ENCODE measurements at places on chromosomes 2 and 18.

- DNase-seq = no peak
Measured at GRCh38 chr2:22253171-22253570, 1129.4 kb downstream of the TDRD15 start.

DNA sequence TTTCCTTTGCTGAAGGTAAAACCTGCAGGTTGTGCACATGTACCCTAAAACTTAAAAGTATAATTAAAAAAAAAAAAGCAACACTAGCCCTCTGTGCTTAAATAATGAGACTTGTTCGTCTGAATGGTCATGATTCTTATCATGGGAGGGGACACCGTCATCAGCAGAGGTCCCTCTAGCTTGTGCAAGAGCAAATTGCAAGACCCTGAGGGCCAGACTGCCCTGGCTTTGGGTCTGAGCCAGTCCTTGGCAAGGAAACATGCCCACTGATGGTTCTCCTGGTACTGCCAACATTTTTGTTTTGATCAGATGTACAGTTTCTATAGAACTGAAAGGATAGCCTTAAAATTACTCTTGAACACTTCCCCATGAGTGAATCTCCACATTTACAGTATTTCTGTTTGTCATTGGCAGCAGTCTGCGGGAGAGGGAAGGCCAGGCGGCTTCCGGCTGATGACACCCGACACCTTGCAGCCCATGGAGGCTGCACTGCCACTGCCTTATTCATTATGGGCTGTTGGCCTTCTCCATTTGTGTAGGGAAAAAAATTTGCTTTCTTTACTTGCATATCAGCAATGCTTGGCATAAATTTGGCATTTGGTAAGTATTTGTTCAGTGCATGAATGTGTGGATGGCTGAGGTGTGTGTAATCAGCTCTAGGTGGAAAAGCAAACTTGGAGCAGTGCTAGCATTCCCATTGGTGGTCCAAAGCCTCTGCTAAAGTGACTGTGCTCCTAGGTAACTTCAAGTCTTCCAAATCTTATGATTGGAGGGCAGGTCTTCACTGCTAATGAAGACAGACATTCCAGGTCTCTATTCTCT is 161.6 kb upstream of the ALKAL2 start:
- no peak for DNase-seq

GRCh38 chr18:12257996-12258718 is 4.0 kb downstream of the CIDEA start:
- no peak for DNase-seq

- no peak for DNase-seq
Measured at GRCh38 chr18:77524909-77525308, 275.3 kb downstream of the GALR1 start.

- no peak for DNase-seq
Measured at GRCh38 chr2:2689306-2689705, 358.2 kb upstream of the MYT1L start.

DNA sequence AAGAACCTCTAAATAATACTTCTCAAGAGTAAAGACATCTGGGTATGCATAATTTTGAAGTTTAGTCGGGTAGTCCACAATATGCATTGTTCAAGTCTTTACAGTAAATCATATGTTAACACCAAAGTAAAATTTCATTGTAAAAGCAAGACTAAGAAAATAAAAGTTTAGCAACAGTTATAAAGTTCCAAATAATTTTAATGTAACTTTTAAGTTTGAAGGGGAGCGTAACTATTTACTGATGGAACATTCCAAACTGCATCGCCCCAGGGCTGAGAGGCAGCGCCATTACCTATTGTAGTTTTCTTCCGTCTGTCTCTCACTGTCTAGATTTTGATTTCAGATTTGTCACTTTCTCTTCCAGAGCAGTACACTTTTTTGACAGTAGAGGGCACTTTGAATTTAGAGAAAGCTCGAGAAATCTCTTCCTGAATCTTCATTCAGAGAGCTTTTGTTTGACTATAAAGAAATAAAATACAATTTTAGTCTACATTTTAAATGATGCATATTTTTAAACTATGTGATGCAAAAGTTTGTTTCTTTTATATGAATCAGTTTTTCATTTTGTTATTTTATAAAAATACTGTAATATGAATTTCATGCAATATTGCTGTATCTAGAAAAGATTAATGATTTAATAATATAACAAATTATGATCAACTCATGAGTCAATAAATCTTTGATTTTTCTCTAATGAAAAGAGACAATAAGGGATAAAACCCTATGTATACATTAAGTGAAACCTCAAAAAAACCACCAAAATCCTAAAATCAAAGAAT is 389.8 kb downstream of the FIGN start:
- DNase-seq = no peak

DNA sequence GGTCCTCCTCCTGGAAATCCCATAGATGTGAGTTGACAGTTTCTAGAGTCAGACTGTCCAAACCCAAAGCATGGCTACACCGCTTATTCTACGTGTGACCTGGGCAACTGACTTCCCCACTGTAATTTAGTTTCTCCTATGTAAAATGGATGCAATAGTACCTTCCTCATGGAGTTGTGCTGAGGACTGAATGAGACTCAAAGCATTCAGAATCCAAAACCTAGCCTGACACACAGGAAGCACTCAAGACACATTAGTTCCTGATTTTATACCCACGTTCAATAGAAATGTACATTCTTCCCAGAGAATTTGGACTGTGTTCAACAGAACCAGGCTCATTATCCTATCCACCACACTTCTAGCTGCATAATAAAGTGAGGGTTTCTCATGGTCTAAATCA is 88.8 kb downstream of the STK39 start:
- no peak for DNase-seq

DNA sequence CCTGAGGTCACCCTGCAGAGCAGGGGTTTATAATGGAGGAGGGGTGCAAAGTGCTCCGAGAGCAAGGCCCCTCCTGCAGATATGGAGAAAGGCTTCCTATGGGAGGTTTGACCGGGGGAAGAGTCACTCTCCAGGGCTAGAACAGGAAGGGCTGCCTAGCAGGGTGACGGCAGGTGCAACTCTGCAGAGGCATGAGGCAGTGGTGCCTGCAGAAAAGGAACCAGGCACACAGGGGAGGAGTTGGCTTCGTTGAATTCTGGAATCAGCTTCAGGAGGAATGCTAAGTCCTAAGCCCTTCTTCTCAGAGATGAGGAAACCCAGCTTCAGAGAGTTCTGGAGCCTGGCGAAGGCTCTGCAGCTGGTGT is 17.5 kb upstream of the HPCAL1 start:
- no peak for DNase-seq

DNA sequence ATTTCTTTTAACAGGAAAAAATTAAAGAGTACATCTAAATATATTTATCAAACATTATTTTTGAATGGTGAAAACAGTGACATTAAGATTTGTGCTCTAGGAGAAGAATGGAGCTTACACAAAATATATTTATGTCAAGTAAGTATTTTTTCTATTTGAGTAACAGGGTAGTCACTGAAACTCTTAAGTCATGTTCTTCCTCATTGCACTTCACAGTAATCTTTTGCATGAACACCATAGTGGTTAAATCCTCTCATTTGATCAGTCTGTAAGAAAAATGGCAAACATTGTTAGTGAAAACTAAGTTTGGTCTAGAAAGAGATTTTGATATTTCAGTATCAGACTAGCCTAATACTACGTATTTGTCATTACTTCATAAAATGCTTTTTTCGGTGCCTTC is 8.1 kb downstream of the GMCL1 start:
- DNase-seq = no peak

GRCh38 chr2:208142925-208143799 is 2.8 kb downstream of the CRYGB start:
- DNase-seq = no peak

- no peak for DNase-seq
Measured at GRCh38 chr2:38465789-38466127, 88.7 kb upstream of the ATL2 start.
